ENCODE measurements at places on chromosomes 7 and 10.

- DNase-seq, result no peak
These were observed 48.8 kb downstream of the GLCCI1 start for GRCh38 chr7:8017423-8017822.

DNA sequence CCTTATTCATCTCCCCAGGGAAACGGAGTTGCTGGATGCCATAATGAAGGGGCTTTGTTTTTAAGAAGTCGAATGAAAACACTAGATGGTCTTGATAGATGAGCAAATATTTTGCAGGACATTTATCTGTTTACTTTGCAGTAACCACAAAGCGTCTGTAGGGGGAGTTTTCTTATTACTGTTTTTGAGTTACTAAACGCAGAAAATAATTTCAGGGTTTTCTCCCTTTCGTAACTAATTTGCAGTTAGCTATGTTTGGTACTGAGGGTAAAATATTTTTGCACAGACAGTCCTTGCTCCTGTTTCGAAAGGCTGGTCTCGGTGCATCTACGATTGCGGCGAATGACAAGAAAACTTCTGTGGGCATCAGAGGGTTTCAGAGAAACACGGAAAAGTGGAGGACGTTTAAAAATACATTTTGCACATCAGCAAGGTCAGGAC lies 505.6 kb upstream of the MKI67 start:
- DNase-seq, result no peak

DNA sequence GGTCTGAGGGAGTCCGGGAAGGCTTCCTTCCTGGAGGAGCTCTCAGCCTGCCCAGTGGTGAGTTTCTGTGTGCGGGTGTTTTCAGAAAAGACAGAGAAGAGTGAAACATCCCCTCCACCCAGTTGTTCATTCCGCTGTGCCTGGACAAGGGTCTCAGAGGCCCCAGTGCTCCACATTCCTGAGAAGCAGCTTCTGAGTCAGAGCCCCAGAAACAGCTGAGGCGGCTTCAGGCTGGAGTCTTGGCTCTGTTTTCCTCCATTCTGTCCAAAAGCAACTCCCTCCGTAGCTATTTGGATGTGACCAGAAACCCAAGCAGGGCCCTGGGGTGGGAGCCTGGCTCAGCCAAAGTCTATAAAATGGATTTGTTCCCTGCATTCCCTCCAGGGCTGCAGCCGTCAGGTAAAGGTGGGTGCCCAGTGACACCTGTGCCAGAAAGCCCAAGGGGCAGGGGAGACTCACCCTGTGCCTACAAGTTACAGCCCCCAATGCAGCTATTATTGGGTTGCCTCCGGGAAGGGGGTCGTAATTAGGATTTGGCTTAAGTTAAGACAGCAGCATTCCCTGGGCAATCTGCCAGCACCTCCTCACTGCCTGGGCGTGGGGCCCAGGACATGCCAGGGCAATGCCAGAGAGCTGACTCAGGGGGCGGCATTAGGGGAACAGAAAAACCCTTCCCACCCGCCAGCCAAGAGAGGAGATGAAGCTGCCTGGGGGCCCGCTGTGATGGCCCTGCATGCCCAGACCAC lies 13.1 kb upstream of the CAMK2G start:
- DNase-seq, result no peak

DNA sequence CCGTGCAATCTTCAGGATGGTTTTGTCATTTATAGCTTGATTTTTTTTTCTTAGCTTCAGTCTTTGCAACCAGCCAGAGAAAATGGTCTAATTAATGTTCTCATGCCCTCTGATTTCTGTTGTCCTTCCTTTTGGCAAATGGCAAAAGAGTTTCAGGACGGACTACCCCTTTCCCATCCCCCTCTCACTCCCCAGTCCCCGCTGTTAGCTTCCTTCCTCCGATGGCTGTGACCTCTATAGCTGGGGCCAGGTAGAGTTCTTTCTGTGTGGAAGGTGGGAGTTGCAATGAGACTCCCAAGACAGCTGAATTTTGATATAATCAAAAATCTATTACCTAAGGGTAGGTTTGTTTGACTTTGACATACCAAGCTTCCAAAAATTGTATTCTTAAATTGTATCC lies 362.0 kb downstream of the PAXIP1 start:
- no peak for DNase-seq

GRCh38 chr10:105187243-105187642 lies 546.2 kb downstream of the SORCS3 start:
- no peak for DNase-seq

GRCh38 chr7:5525271-5526099 lies 101.9 kb upstream of the TNRC18 start:
- peak; percentile 39 for DNase-seq

DNA sequence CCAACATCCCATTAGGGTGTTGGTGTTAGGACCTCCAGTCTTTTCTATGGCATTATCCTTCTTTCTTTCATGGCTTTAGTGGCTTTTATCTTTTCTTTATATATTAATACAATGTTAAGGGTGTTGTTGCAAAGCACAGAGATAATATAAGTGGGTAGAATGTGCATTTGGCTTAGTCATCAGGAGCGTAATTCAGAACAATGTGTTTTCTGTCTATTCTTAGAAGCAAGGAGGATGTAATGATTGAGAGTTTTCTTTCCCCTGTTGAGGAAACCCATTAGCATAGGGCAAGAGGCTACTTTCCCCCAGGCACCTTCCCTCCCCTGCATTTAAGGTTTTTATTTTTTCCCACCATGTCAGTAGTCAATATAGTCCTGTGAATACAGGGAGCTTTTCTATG lies 79.7 kb downstream of the TMEM106B start:
- no peak for DNase-seq

DNA sequence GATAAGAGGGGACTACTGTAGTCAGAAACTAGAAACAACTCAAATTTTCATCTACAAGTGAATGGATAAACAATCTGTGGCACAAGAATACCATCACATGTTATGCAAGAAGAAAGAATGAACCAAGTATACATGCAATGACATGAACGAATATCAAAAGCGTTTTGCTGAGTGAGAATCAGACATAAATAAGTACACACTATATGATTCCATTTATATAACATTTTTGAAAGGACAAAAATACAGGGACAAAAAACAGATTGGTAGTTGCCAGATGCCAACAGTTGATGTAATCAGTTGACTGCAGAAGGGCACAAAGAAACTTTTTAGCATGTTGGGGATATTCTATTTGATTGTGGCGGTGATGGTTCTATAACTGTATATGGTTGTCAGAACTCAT lies 33.6 kb downstream of the CTNNA3 start:
- no peak for DNase-seq

DNA sequence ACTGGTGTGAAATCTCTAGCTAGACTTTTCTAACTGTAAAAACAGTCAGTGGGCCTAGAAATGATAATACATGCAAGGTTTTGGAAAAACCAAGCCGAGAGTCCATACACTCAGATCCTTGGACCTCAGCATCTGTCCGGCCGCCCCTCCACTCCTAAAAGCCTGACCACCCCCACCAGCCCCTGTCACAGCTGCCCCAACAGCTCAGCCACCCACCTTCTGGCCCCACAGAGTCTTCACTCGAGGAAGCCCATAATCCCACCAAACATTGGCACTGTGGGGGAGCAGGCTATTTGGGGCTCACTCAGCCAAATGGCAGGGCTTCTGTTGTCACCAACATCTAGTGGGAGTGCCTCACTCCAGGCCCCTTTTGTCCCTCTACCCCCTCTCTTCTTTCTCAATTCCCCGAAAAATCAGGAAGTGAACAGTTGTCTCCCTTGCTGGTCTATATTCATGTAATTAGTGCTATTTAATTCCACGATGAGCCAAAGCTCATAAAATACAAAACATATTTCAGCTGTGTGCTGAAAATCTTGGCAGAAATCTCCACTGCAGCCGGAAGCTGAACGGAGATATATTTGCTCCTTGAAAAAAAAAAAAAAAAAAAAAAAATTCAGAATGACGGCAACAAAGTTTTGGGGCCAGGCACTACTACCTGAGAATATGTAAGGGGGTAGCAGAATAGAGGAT lies 55.5 kb downstream of the PLXNA4 start:
- no peak for DNase-seq

- DNase-seq, result no peak
These were observed 249.8 kb upstream of the TCF7L2 start for GRCh38 chr10:112700215-112700671.

GRCh38 chr7:149414745-149415390 lies 46.0 kb downstream of the ZNF777 start:
- DNase-seq, result peak; percentile 56

- DNase-seq, result no peak
These were observed 77.5 kb downstream of the CDK6 start for GRCh38 chr7:92758796-92759431.

- DNase-seq, result no peak
These were observed 251.2 kb downstream of the DNAJB6 start for GRCh38 chr7:157587805-157588560.

DNA sequence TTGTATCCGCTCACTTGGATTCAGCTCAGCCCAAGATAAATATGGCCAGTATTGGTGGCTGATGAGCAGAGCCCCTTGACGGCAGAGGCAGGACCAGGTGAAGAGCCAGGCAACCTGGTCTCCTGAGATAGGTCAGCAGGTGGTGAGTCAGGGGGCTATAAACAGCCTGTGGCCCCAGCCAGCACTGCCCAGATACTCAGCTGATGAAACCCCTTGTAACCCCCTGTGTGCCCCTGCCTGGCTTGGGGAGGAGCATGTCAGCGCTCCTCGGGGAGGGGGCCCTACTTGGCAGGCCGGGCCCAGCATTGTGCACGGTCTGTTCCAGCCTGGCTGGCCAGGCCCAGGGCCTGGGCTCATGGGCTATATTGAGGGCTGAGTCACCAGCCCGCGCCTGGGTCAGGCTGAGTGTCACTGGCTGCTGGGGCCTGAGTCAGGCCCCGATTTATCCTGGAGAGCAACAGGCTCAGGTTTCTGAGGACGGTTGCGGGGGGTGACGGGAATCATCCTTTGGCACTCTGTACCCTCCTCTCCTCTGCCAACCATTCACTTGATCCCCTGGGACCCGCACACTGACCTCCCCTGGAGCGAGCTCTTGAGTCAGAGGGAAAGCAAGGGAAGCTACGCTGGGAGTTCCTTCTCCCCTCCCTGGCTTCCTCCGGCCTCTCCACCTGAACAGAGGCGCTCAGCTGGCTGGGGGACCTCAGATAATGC lies 2.8 kb upstream of the FLNC start:
- DNase-seq, result no peak

DNA sequence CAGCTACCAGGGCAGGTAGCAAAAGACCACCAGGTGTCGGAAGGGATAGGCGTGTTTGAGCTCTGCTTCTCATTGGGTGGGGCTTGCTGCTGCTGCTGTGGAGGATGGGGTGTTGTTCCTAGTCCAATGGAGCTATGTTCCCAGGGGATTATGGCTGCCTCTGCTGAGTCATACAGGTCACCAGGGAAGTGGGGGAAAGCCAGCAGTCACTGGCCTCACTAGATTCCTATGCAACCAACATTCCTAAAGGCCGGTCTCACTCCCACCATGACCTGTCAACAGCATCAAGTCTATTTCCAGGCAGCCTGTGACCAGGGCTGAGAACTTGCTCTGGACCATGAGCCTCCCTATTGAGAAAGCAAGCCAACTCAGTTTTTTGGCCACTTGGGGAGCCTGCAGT lies 1160.8 kb downstream of the REEP3 start:
- DNase-seq, result no peak

DNA sequence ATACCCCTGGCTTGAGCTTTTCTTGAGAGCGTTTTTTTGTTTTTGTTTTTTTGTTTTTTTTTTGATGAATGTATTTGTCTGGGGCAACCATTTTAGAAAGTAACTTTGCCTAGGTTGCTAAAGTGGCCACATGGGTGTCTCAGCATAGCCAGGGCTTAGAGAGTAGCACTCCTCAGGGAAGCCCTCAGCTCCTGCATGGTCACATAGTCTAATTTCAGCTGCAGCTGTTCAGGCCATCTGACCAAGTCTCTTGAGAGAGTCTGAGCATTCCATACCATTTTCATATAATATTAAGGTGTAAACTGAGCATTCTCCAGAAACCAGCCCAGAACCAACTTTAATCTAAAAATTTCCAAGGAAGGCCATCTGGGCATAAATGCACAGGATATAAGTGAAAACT lies 186.4 kb downstream of the NPSR1 start:
- DNase-seq, result no peak

GRCh38 chr7:135791543-135792362 lies 43.1 kb upstream of the FAM180A start:
- no peak for DNase-seq

DNA sequence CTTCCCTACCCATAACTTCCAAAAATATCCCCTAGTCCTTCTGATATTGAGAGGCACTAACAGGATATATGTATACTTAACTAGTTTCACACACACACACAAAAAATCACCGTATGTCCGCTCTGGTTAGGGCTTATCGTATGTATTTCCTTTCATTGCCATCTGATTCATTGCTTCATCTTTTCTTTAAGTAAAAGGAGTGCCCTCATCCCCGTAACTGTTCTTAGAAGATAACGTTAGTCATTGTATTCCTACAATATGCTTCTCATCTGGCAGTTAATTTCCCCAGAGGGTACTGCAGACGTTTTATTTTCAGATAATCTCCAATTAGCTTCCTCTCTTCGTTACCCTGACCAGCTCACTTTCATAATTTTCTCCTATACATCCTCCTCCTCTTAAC lies 37.3 kb downstream of the NRCAM start:
- DNase-seq, result no peak

GRCh38 chr7:70951271-70951962 lies 180.5 kb upstream of the GALNT17 start:
- DNase-seq, result no peak

DNA sequence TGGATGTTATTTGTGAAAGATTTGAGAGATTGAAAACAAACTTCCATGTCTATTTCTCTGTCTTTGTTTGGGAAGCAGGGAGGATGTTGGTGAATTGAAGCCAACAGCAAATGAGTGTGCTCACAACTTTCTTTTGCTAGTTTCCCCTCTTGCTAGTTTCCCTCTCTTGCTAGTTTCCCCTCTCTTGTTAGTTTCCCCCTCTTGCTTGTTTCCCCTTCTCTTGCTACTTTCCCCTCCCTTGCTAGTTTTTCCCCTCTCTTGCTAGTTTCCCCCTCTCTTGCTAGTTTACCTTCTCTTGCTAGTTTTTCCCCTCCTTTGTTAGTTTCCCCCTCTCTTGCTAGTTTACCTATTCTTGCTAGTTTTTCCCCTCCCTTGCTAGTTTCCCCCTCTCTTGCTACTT lies 613.3 kb downstream of the LRMDA start:
- DNase-seq, result no peak

DNA sequence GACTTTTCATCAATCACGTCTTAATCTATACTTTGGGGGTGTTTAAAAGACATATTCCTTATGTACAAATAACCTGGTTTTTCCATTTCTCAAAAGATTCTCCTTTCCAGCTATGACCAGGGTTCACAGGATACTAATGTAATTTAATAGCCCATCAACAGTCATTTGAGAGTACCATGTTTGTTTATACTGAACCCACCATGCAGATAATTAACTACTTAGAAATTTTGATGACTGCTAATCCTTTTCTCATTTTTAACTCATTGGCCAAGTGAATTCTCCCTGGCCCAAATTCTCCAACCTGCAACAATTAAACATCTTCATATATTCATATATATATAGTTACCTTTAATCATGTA lies 28.8 kb upstream of the KMT2E start:
- no peak for DNase-seq

DNA sequence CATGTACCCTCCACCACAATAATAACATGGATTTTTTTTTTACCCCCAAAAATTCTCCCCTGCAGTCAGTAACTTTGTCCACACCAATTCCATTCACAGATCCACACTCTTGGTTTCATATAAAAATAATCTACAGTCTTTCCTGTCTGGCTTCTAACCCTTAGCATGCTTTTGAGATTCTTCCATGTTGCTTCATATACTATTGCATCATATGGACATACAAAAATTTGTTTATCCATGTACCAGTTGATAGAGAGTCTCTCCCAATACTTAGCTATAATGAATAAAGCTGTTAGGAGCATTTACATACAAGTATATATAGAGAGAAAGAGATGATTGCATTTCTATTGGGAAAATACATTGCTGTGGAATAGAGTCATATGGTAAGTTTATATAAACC lies 575.0 kb downstream of the XPNPEP1 start:
- DNase-seq, result no peak

All from naive thymus-derived CD4-positive, alpha-beta T cell (primary cell).